ENCODE measurements at places on chromosomes 4 and X.
A peak's percentile ranks its signal among the peaks of the same experiment; 100 is the strongest.

GRCh38 chr4:26048378-26048882, 134.4 kb downstream of the SMIM20 start:
- DNase-seq = no peak

DNA sequence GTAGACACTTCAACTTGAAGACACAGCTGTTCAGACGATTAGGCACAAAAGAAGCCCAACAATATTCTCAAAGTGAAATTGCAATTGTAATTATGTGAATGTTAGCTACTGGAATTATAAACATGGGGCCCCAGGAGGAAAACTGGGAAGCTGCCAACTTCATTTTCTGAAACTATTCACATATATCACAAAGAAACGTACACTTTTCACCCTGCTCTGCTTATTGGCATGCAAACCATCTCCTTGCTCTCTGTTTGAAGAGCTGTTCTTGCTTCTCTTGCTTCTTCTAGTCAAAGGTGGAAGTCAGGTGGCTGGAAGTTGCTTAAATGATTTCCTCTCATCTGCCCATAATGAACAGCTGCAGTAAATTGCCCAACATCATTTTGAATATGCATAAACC, 320.1 kb downstream of the CFAP299 start:
- DNase-seq = no peak

DNA sequence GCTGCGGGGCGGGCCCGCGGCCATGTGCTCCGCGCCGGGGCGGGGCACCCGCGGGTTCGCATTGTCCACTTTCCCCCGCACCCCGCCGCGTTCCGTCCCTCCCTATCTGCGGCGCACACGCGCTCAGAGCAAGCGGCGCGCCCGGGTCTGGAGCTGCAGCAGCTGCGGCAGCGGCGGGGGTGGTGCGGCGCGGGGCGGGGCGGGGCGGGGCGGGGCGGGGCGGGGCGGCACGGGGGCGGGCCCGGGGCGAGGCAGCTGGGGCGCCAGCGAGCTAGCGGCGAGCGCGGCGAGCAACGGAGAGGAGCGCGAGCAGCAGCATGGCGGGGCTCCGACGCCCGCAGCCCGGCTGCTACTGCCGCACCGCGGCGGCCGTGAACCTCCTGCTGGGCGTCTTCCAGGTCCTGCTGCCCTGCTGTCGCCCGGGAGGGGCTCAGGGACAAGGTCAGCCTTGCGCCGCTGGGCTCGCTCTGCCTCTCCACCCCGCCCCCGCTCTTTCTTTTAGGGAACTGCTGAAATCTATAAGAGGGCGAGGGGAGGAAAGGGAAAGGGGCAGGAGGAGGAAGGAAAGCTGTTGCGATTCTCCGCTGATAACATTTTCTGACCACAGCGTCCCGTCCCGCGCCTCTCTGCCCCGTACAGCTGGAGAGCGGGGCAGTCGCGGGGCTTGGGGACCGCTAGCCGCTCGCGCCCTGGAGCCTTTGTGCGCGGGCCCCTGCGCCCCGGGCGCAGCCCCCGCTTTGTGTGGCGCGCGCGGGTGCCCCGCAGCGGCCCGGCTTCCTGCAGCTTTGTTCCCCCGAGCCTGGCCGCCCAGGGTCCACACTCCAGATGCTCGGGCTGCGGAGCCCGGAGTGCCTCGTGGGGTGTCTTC, at the start of gene TMEM131L:
TSS of gene TMEM131L (plus strand) at position 280 of the 868 bp plus-strand sequence. CDS start at position 318, 38 bp downstream.
- no peak for DNase-seq

DNA sequence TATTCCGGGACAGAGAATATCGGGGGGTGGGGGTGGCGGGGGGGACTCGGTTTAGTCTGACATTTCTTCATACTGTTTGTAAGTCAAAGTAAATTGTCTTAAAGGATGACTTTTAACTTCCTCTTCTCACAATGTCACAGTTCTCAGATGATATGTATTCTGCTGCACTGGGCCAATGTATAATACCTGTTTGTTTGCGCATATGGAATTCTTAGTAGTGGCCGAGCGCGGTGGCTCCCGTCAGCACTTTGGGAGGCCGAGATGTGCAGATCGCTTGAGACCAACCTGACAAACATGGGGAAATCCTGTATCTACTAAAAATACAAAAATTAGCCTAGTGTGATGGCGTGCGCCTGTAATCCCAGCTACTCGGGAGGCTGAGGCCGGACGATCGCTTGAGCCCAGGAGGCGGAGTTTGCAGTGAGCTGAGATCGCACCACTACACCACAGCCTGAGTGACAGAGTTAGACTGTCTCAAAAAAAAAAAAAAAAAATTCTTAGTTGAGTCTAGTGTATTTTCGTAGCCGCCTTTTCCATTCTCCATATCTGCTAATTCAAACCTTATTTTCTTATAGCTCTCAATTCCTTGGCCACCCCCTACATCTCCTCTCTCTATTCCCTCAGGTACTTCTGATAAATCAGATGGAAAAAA, 851 bp downstream of the POLR2B start:
- no peak for DNase-seq

GRCh38 chr4:1823545-1823932, 30.4 kb downstream of the FGFR3 start:
- no peak for DNase-seq

DNA sequence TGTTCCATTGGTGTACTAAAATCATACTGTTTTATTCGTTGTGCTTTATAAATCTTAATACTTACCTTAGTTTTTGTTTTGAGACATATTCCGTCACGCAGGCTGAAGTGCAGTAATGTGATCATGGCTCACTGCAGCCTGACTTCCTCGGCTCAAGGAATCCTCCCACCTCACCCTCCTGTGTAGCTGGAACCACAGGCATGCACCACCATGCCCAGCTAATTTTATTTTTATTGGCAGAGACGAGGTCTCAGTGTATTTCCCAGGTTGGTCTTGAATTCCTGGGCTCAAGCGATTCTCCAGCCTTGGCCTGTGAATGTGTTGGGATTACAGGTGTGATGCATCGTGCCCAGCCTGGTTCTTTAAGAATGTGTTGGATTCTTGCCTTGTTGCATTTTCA, 24.4 kb upstream of the DCK start:
- DNase-seq = no peak

DNA sequence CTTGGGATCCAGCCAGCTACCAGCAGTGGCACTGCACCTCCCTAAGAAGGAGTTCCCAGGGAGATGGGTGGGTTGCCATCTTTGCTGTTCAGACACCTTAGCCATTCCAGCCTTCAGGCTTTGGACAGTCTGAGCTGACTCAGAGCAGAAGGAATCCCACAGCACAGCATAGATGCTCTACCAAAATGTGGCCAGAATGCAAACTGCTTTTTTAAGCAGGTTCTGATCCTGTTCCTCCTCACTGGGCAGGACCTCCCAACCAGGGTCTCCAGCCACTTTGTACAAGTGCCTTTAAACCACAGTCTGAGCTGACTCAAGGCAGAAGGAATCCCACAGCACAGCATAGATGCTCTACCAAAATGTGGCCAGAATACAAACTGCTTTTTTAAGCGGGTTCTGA, 209.0 kb downstream of the NPNT start:
- no peak for DNase-seq

DNA sequence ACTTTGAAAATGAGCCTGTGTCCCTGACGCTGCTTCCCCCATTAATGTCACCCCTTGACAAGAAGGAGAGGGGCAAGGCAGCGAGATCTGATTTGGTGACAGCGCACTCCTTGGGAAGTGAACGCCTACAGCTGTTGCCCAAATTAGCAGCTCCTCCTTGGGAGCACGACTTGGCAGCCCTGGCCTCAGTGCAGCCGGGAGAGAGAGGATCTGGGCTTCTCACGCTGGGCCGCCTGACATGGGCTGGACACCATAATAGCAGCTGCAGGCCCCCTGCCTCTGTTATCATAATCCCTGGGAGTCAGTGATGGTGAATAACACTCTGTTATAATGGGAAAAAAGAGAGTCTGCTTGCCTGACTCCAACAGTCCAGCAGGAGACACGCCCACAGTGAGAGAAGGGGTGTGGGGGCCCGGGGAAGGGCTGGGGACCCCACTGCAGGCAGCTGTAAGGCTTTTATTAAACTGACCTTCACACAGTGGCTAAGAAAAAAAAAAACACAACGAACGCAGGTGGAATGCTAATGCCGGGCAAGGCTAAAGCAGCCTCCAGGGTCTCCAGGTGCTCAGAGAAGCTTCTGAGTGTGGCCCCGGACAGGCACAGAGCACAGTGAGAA, 73.3 kb downstream of the PSAPL1 start:
- no peak for DNase-seq

DNA sequence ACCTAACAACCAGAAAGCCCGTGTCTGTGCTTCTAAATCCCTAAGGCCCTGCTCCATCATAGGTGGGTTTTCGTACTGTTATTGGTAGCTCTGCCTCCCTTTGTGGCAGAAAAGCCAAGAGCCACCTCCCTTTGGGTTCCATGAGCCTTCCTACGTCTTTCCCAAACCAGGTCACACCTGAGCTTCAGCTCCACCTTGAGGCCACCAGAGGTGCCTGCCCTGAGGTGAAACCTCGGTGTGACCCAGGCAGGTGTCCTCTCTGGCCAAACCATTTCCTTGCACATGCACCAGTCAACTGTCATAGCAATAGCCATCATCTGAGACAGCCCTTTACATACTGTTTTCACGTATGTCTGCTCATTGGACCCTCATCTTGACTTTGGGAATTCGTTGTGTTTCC, 188.0 kb upstream of the RBPJ start:
- DNase-seq = no peak

DNA sequence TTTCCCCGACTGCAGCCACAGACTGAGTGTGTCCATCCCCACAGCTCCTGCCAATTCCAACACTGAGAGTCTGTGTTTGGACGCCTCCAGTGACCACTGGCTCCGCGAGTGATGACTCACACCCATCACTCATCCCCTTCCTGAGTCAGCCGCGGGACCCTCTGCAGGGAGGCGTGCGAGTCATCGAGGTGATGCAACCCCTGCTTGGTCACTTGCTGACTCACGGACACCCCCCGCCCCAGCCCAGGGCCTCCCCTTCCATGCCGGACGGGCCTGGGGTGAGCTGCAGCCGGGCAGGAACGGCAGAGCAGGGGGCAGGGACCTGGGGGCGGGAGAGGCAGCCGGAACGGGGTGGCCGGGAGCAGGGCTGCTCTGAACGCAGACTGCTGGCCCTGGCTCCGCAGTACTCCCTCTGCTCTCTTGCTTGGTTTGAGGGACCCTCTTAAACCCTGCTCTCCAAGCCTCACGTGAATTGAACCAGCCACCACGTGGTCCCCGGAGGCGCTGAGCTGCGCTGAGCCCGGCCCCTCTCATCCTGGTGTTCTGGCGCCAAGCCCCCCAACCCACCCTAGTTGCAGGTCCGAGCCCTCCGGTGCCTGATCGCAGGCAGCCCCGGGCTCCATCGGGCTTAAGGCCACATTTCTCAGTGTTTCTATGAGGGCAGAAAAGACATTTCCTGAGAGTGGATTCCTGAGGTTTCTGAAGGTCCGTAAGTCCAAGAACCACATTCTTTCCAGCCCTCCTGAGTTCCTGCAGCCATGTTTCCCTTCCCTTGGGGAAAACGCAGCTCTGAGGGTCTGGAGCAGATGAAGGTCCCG, 32.4 kb downstream of the FGFRL1 start:
- DNase-seq = peak; percentile 76

GRCh38 chrX:107700317-107700774, 72.0 kb downstream of the PRPS1 start:
- no peak for DNase-seq

GRCh38 chr4:3188118-3188517, 60.8 kb upstream of the MSANTD1 start:
- no peak for DNase-seq

- no peak for DNase-seq
Measured at GRCh38 chr4:41451961-41452360, 86.0 kb upstream of the LIMCH1 start.

DNA sequence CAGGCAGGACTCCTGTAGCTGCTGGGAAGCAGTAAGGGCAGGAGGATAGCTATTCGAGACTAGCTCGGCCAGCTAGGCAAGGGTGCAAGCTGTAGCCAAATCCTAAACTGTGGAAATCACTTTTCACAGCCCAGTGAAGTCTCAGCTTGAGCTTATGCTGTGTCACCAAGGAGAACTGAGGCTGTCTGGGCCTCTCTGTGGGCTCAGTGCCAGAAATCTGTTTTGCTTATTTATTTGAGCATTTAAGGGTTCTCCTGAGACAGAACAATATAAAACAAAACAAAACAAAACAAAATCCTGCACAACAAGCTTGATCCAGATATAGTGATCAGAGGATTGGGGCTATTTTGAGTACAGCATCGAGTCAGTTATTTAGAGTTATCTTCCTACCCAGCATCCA, 97.5 kb downstream of the FANCB start:
- DNase-seq = no peak

DNA sequence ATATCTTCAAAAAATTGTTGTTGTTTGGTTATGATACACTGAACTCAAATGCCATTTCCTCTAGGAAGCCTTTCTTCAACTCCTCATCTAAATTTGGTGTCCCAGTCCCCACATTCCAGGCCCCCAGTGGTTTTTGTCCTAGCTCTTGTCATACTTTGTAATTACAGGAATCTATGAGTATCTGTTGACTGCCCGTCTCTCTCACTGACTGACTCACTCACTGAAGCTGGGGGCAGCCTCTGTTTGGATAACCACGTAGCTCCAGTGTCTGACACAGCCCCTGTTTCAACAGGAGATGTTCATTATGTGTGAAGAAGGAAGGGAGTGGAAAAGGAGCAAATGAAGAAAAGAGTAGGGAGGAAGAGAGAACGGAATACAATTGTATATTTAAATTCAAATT, 284.1 kb upstream of the TENM3 start:
- peak; percentile 73 for DNase-seq

GRCh38 chr4:1775731-1776500, 17.2 kb upstream of the FGFR3 start:
- no peak for DNase-seq

- no peak for DNase-seq
Measured at GRCh38 chr4:3174371-3175338, 74.3 kb upstream of the MSANTD1 start.

GRCh38 chrX:37746218-37746941, 33.5 kb upstream of the CYBB start:
- no peak for DNase-seq

- no peak for DNase-seq
Measured at GRCh38 chr4:120801137-120801758, 121.3 kb downstream of the PRDM5 start.

GRCh38 chrX:31233941-31234496, 162.2 kb upstream of the FTHL17 start:
- no peak for DNase-seq

GRCh38 chr4:2699534-2699933, 56.6 kb downstream of the TNIP2 start:
- no peak for DNase-seq

GRCh38 chr4:40325406-40326019, 9.6 kb upstream of the CHRNA9 start:
- DNase-seq = no peak

DNA sequence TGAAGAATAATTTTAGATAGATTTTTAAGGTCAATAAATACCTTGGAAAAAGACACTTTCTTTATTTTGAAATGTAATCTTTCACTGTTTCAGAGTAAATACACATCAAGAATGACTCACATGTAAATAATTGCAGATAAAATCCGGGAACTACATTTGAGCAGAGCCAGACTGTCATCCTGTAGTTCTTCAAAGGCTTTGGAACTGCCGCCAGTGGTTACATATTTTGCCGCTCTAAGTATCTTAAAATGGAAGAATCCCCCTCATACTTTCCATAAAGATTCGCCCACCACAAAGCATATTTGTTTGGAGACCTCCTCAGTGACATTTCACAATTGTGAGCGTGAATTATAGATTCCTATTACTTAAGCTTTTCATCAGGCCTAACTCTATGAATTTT, 607.8 kb upstream of the ZFP42 start:
- no peak for DNase-seq

- DNase-seq = no peak
Measured at GRCh38 chr4:99754756-99755155, 61.9 kb upstream of the DAPP1 start.

All from epithelial cell of proximal tubule (primary cell).